Anterior cingulate cortex (tissue), 58 donors: ENCODE measurements at places on chromosomes 4 and X.
A peak's percentile ranks its signal among the peaks of the same experiment; 100 is the strongest.

DNA sequence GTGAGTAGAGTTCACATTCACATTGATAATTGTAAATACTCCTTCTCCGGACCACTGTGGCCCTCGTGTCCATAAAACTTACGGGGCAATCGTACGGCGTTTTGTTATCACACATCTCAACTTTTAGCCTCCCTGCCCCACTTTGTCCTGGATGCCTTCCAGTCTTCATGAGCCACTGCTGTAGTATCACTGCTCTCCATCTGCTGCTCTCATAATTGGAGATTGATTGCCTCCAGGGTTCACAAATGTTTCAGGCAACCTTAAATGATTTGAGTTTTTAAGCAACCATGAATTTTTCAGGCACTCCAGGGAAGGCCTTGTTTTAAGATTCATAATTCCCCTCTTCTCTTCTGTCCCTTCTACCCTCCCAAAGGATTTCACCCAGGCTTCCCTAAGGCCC, 28.4 kb downstream of the ALPK1 start:
- no peak for DNase-seq

- no peak for DNase-seq
These were observed 109.3 kb downstream of the ADRA2C start for GRCh38 chr4:3875466-3875865.

- no peak for DNase-seq
These were observed 33.9 kb downstream of the WDR1 start for GRCh38 chr4:10082459-10083272.

DNA sequence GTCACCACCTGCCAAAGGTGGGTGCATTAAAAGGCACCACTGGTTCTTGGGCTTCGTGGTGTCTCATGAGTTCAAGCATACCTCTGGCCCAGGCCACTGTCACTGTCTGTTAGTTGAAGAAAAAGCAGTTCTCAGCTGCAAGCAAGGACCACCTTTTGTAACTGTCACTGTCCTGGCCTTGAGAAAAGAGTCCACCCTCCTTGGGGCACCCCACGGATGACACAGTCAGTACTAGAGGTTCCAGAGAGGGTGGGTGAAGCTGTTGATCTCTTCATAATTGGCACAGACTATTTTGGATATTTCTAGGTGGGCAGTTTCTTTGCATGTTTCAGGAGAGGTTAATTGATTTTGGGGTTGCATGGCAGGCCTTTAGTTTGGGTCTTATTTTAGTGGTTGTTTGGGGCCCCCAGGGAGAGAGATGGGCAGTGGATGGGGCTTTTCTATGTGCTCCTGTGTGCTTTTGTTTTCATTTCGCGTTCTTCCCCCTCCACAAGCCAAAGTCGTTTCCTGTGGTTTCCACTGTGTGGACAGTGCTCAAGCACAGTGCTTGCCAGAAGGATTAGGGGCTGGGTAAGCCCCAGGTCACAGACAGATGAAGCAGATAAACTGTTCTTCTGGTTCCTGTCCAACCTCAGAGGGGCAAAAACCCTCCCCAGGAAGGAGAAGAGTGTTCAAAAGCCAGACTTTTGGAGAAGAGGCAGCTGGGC, 156.2 kb upstream of the PPP1R2C start:
- DNase-seq, result no peak

- no peak for DNase-seq
These were observed 190.2 kb downstream of the SMIM20 start for GRCh38 chr4:26104056-26104685.

DNA sequence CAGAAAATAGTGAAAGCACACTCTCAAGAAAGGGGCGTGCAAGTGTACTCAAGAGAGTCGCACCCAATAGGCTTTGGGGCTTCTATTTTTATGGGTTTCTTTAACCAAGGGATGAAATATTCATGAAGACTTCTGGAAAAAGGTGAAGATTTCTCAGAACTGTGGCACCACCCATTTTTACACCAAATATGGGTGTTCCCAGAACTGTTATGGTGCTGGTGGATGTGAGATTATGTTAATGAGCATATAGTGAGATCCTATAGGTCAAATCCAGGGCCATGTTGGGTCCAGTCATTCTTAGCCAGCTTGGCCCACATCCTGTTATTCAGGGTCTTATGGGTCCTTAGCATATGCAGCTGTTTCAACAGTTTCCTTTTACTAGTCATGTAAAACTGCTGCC, 61.0 kb upstream of the SMIM10 start:
- no peak for DNase-seq

- DNase-seq, result peak; percentile 16
These were observed 965 bp downstream of the TCEAL4 start for GRCh38 chrX:103586314-103586646.

DNA sequence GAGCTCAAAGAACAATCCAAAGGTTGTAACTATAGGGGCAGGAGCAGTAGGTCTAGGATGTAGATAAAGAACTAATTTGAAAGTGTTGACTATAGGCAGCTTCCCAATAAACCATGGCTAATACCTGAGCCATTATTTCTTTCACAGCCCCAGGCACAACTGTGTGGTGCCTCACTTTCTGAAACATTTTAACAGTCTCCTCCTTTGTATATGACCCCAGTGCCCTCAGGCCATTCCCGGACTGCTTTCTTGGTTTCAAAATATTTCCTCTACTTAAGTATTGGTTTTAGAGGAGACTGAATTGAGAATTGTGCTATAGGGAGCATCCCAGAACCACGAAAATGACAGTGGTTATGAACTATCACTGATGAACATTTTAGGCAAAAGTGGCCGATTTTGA, 728.7 kb downstream of the IL1RAPL1 start:
- no peak for DNase-seq

- no peak for DNase-seq
These were observed 14.8 kb downstream of the PJA1 start for GRCh38 chrX:69150281-69150960.

DNA sequence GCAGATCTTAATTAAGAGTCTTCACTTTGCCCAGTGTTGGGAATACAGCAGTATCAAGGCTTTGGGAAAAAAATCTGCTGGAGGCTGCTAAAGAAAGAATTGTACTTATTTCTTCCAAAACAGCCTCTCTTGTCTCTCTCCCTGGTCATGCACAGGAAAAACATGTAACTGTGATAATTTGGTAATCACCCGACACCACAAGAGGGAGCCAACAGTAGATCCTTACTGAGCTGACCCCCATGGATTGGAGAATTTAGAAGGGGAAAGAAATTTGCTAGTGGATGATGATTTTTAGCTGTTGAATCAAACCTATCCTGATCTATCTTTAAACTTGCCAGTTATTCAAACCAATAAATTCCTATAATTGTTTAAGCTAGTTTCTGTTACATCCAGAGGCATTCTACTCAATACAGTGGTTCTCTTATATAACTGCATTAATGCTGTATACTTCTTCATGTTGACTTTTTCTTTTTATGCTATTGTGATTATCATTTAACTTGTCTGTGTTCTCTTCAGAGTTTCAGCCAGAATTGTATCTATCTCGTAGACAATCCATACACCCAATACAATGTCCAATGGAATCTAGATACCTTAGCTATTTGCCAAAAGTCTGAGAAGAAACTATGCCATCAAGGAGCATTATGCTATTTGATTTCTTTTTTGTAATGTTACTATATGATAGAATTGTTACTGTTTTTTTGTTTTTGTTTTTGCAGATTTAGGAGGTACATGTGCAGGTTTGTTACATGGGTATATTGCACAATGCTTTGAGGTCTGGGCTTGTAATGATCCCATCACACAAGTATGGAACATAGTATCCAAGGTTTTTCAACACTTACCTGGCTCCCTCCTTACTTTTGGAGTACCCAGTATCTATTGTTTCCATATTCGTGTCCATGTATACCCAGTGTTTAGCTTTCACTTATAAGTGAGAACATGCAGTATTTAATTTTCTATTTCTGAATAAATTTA, 31.3 kb upstream of the ARHGEF38 start:
- peak; percentile 1 for DNase-seq
